Fibroblast of mammary gland (primary cell): ENCODE measurements at places on chromosomes 6 and 20.

GRCh38 chr6:30882204-30882758 is 2.0 kb upstream of the DDR1 start:
- DNase-seq: no peak

DNA sequence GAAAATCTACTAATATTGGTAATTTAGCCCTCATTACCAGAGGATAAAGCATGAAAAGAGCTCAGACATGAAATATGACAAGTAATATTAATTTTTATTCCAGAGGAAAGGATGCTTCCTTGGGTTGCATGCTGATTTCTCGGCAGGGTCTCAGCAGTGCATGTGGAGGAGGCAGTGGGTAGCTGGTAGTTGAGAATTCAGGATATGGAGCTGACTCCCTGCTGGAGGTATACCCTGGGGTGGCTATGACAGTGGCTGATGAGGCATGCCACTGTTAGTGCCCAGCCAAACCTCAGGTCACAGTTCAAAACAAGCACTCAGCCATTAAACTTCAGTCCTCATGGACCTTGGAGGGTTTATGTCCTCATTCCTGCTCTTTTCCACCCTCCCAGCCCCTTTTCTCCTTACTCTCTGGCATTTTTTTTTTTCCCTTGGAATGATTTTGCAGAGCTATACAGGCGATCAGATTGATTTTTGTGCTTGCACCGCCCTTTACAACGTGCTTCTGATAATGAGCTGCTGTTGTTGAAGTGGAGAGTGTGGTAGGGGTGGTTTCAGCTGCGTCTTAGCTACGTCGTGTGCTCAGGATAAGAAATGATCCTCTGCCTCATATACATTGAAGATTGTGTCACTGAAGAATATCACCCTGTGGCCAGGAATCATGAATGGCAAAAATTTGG is 761.9 kb upstream of the MMS22L start:
- DNase-seq: no peak

GRCh38 chr20:45545754-45546453 is 1.3 kb downstream of the EPPIN start:
- peak; percentile 58 for DNase-seq

- no peak for DNase-seq
Measured at GRCh38 chr20:39873286-39873685, 815.8 kb downstream of the MAFB start.

DNA sequence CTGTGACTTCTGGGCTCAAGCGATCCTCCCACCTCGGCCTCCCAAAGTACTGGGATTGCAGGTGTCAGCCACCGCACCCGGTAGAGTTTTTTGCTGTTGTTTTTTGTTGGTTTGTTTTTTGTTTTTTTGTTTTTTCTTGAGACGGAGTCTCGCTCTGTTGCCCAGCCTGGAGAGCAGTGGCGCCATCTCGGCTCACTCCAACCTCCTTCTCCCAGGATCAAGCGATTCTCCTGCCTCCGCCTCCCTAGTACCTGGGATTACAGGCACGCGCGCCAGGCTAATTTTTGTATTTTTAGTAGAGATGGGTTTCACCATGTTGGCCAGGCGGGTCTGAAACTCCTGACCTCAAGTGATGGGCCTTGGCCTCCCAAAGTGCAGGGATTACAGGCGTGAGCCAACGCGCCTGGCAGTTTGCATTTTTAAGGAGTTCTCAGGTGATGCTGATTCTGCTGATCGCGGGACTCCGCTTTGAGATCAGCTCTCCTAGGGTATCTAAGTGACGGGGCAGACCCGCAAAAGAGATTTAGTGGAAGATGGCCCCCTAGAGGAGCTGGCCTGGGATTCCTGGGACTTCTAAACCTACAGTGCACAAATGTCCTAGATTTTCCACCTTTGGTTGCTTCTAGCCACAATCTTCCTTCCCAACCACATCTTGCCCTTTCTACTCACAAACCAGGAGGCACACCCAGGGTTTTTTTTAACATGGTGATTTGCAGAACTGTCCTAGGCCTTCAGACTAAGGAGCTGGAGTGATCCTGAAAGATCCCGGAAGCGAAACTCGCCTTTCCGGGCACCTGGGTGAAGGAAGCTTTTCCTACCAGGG is 45.2 kb downstream of the DPPA5 start:
- peak; percentile 22 for DNase-seq

DNA sequence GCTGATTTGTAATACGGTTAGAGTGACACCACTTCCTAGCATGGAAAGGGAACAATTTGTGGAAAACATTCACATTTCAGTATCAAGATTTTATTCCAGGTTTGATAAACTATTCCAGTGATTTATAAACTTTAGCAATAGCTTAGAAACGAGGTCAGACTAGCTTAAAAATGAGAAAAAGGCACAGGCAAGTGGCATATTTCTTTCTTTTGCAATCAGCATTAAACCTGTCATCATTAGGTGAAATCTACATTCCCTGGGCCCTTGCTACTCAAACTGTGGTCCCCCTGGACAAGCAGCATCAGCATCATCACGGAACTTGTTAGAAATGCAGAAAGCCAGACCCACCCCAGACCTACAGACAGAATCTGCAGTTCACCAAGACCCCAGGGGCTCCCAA is 29.9 kb downstream of the TBC1D7 start:
- DNase-seq: no peak

GRCh38 chr20:58511364-58511763 is 3.8 kb downstream of the APCDD1L start:
- peak; percentile 63 for DNase-seq

- peak; percentile 38 for DNase-seq
Measured at GRCh38 chr6:32816746-32817204, at the start of gene HLA-DOB. TSS of gene HLA-DOB (minus strand) at chr6:32817002. CDS start at chr6:32816951, 51 bp downstream.

GRCh38 chr6:73704260-73704659 is 8.3 kb downstream of the CD109 start:
- peak; percentile 100 for DNase-seq

- DNase-seq: no peak
Measured at GRCh38 chr6:112503091-112503596, 156.0 kb downstream of the RFPL4B start.

GRCh38 chr6:62446647-62447316 is 160.8 kb upstream of the KHDRBS2 start:
- no peak for DNase-seq

GRCh38 chr6:19024737-19025136 is 637.6 kb downstream of the RNF144B start:
- DNase-seq: peak; percentile 36

DNA sequence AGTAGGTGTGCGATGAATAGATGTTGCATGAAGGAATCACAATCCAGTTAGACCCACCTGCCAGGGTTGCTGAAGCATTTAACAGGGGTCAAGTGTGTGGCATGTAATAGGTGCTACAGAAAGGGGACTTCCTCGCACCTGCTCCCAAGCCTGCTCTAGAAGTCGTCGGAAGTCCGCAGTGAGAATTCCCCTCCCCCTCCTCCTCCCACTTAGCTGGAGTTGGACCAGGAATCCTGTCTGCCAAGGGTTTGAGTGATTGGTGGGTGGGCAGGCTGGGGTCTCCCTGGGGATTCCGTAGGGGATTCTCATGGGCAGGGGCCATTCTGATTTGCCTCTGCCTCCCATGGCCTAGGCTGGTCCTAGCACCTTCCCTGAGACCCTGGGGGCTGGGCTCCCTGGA is 10.3 kb downstream of the SCRT2 start:
- DNase-seq: no peak

- peak; percentile 54 for DNase-seq
Measured at GRCh38 chr6:169589293-169589692, 112.5 kb downstream of the WDR27 start.

GRCh38 chr20:17859616-17860232 is 108.9 kb downstream of the SNX5 start:
- no peak for DNase-seq

DNA sequence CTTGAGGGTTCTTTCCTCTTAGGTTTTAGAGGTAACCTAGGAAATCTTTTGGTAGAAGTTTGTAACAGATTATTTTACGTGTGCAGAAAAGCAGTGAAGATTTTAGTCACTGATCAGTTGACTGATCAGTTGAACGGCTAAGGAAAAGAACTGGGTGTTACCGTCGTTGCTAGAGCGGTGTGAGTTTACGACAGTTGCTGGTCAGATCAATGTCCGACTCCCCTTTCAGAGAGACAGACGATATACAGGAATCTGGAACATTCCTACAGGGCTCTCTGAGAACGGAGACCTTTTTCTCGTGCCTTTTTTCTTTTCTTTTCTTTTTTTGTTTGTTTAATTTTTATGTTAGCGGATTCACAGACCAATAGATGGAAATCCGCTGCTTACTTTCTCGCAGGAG is 132.1 kb upstream of the ZNF184 start:
- peak; percentile 53 for DNase-seq

GRCh38 chr20:63129376-63129965 is 86.5 kb downstream of the YTHDF1 start:
- DNase-seq: no peak

GRCh38 chr6:57268294-57268640 is 46.2 kb upstream of the RAB23 start:
- no peak for DNase-seq

- DNase-seq: no peak
Measured at GRCh38 chr20:19565736-19566135, 192.3 kb upstream of the RIN2 start.

GRCh38 chr6:159168536-159169192 is 536 bp upstream of the FNDC1 start:
- DNase-seq: peak; percentile 47

GRCh38 chr6:169809386-169809785 is 58.0 kb downstream of the ERMARD start:
- DNase-seq: no peak

DNA sequence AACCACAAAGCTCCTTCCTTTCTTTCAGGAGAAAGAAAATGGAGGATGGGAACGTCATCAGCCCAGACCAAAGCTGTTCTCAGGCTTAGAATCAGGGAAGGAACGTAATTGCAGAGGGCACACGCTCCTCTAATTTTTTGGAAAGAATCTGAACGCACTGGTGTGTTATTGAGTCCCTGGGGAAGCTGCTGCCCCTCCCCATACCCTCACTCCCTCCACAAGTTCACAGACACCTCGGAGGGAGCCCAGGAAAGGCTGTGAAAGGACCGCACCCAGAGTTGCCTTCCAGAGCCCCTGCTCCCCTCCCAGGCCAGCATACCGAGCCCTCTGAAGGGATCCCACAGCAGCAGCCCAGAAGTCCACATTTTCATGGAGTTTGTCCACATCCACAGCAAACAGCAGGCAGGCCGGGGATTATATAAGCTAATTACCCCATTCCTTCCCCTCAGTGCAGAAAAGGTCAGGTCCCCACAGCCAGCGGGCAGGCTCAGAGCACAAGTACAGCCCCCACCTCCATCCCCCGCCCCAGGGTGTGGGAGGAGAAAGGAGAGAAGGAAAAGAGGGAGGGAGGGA is 53.7 kb downstream of the ANKRD60 start:
- DNase-seq: no peak

DNA sequence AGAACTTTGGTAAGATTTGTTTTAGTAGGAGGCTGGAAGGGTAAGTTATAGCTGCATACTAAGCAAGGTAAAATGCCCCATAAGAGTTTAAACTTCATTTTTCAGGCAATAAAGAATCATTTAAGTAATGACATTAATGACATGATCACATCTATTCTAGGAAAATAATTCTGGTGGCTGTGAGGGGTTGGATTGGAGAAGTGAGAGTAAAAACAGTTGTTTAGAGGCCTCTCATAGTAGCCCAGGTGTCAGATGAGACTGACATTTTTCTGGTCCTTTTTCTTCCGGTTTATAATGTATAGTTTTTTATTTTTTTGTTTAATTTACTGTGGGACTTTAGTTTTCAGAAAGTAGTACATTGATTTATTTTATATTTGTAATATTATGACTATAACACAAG is 40.8 kb downstream of the ITCH start:
- no peak for DNase-seq

GRCh38 chr6:160319246-160319645 is 28.9 kb upstream of the SLC22A3 start:
- DNase-seq: no peak

DNA sequence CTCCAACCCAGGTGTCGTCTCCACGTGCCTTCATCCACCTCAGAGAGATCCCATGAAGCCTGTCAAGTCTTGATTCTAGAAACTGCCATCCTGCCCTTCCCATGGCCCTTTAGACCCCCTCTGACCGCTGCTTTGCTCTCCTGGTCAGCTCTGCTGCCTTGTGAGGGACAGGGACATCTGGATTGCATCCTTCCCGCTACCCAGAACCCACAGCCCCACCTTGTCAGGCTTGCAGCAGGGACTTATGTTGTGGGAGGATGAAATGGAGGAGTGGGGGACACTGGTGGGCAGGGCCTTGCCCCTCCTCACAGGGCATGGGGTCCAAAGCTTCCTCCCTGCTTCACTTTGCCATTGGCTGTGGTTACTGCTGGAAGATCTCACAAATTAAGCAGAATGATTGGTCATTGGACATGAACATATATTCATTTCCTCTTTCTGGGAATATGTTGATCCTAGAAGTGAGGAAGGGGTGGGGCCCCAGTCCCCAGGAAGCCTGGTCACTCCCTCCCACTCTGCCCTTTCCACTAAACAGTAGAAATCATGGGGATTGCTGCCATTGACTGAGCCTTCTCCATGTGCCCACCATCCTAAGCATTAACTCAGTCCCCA is 4.5 kb downstream of the GLP1R start:
- DNase-seq: no peak

DNA sequence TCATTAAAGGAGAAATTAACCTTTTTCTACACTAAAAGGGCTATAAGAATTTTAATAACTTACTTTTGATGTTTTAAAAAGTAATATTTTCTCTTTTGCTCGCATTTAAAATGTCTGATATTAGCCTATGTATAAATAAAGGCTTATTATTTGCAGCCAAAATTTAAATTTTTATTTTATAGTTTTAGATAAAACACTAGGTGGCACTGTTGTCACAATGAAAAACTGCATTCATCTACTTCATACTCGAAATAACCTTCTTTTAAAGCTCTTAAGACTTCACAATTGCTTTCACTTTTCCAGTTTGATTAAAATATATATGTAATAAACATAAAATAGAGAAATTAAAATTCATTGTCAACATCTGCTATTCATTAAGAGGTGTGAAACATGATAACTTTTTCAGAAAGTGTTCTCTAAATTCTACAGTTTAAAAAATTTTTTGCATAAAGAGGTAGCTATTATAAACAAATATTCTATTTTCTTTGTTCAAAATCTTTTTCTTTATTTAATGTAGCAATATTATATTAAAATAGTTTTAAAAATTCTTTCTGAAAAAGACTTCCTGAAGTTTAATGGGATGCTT is 78.8 kb upstream of the DEFB112 start:
- peak; percentile 26 for DNase-seq

GRCh38 chr6:48240287-48240686 is 129.3 kb upstream of the PTCHD4 start:
- DNase-seq: no peak

DNA sequence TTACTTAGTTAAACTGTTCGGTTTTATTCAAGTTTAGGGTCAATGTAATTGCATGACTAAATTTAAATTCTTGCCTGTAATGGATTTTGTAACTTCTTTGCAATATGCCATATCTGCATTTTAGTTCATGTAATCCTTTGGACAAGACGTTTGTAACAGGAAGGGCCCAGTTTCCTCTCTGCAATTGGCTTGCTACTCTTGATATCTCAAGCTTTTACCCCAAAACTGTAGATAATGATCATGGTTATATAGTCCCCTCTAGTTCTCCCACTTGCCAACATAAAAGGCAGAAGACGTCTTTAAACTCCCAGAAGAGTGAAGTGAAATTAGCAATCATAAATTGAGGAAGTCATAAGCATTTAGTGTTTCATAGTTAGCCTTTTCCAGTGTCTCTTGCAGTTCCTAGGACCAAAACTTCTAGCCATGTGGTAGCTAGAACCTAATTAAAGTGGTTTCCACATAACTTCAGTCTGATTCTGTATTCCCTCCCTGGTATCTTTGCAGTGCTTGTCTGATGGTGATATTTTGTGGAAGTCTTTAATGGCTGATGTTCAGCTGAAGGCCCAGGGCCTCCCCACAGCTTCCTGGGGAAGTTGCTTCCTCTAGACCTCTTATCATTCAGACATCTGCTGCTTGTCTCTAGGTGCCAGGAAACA is 117.8 kb upstream of the SUPT3H start:
- DNase-seq: no peak
